Activated CD8-positive, alpha-beta memory T cell treated with anti-CD3 and anti-CD28 coated beads for 48 hours (primary cell): ENCODE measurements at places on chromosomes 1 and 21.

GRCh38 chr1:93841771-93842170 lies 37.2 kb downstream of the DNTTIP2 start:
- DNase-seq: no peak

DNA sequence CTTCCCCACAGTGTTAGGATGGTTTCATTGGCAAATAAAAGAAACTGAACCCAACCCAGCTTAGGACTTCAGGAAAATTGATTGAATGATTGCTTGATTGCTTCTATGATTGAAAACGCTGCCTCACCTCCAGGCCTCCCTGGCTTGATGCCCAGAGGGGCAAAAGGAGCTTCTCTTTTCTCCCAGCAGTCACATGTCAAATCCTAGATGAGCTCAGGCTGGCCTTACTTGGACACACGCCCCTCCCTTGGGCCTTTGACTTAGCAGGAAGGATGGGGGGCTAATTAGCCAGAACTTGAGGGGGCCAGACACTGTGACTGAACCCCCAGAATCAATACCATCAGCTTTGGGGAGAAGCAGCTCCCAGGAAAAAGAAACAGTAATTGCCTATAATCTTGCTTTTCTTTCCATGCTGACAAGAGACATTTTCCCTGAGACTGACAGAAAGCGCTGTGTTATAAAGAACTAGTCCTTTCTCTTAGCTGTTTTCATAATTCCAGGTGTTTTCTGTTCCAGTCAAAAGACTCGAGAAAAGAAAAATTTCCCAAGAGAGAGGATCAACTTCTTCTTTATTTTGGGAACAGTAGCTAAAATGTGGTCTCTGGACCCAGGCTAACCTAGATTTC lies 50.8 kb upstream of the ATP5PO start:
- DNase-seq: no peak

DNA sequence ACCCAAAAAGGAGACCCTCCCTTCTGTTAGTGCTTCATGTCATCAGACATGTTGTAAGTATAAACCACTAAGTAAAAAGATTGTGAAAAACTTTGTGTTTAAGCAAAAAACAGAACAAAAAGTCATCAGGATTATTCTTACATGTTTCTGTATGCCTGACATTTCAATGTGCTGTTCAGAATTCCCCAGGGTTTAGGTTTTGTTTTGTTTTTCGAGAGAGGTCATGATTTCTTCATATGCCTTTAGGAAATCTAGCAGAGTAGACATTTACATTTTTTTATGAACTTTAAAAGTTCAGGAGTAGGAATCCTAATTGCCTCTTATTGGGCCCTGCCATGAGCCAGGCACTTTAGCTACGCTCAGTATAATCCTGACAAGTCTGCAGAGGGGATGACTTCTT lies 85.3 kb downstream of the VPS13D start:
- no peak for DNase-seq

GRCh38 chr21:17799414-17800164 lies 19.6 kb downstream of the C21orf91 start:
- DNase-seq: no peak

- DNase-seq: no peak
These were observed 11.4 kb downstream of the KCNJ6 start for GRCh38 chr21:37904856-37905255.

DNA sequence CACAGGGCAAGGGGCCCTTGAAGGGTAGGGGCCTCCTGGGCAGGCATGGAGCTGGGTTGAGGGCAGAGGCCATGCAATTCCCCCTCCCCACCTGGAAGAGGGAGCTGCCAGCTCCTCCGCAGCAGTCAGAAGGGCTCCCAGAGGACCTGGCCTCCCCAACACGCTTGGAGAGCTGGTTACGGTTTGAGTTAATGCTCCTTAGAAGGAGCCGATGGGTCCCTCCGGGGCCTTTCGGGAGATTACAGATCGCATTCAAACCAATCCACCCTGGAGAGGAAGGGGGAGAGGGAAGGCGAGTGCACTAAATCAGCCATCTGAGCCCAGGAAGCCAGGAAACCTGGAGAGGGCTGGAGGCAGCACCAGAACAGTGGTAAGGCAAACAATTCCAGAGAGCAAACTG lies 106.3 kb upstream of the CSF3R start:
- no peak for DNase-seq

DNA sequence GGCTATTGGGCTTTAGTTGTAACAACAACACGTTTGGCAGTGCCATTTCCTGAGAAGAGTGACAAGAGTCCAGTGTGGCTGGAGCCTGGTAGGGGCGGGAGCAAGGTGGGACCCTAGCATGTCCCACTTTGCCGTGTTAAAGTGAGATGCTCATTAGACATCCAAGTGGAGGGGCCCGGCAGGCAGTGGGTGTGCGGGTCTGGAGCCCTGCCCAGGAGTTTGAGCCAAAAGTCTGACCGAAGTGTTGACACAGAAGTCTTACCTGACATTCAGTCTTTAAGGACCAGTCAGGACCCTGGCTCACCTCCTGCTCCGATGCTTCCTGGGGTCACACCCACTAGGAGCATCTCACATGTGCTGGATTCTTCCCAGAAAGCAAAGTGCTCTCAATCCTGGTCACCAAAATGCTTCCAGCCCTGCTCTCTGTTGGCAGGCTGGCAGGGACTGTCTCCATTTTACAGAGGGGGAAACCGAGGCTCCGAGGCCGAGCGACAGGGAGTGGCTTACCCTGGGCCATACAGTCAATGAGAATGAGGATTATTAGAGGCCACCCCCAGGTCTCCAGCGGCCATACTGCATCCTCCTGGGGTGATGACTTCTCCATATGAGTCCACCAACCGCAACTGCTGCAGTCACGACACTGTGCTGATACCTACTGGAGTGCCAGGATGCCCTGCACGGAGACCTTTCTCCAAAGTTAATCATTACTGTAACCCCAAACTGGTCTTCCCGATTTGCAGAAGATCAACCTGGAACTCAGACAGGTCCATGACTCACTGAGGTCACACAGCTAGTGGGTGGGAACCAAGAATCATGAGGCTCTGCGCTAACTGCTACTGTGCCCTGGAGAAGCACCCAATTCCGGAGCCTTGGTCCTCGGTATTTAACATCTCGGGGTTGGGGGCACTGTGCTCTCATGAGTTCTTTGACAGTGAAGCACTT lies 112.7 kb downstream of the PRDM2 start:
- DNase-seq: no peak

DNA sequence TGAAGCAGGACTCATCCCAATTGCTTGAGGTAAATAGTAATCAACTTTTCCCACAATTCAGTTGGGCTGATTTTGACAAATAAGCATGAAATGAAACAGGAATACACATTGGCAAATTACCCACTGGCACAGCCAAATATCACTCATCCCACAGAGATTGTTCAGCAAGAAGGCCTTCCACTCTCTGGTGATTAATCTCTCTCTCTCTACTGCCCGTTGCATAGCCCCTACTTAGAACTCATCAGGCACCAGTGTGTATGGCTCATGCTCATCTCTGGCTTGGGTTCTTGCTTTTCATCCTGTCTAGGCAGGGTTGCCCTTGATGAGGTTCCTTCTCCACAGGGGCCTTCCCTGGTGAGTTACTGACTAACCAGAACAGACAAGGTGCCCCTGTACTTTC lies 1.1 kb downstream of the BSDC1 start:
- DNase-seq: no peak

GRCh38 chr1:155202198-155202597 lies 5.5 kb downstream of the THBS3 start:
- DNase-seq: no peak
